NCI-H1930 (cell line): ENCODE measurements at places on chromosomes 16 and 17.

- no peak for DNase-seq
Measured at GRCh38 chr16:51109173-51109572, 41.9 kb downstream of the SALL1 start.

GRCh38 chr16:50948268-50948930 lies 202.7 kb downstream of the SALL1 start:
- no peak for DNase-seq

DNA sequence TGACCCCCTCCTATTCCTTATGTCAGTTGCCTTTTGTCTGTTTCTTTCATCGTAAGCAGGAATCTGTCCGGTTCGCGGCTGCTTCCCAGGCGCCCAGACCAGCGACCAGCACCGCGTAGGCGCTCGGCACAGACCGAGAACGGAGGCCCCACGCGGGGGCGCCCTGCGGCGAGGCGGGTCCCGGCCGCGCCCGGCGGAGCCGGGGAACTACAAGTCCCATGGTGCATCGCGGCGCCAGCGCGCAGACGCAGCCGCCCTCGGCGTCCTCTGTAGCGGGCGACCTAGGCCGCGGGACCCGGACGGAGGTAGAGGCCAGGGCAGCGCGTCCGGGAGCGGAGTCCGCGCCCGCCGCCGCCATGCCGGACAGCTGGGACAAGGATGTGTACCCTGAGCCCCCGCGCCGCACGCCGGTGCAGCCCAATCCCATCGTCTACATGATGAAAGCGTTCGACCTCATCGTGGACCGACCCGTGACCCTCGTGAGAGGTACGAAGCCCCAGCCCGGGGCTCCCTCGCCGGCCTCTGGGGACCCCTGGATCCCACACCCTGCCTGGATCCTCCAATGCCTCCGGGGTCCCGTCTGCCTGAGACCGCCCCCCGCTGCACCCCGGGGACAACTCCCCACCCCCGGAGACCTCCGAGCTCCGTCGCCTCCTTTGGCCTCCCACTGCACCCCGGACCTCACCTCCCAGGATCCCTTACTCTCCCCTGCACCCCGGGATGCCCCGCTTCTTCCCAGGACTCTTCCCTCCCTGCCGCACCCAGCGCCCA lies at the start of gene NDUFB10:
Gene NDUFB10 (plus strand): TSS at position 270 of the 771 bp plus-strand sequence. CDS start 87 bp downstream, at position 357.
- DNase-seq, result peak; percentile 97

DNA sequence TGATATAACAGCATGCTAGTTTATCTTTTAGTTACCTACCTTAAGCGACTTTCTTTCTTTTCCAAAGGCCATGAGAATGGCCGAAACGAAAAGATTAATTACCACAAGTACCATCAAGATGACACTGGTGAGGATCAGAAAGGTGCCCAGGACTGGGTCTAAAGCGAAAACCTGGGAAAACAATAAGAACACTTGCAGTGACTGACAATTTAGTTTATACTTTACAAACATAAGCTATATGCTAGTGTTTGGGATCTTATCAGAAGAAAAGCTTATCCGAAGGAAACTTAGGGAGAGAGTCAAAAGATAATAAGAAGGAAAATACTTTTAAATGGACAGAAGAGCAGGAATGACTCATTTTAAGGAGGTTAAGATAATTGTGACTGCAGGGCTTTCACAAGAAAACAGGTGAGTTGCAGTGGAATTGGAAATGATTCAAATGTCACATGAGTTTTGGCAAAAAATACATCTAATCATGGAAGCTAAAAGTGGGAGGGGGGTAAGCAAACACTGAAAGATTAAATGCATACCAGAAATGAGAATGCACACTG lies 34.8 kb downstream of the IST1 start:
- DNase-seq, result no peak

DNA sequence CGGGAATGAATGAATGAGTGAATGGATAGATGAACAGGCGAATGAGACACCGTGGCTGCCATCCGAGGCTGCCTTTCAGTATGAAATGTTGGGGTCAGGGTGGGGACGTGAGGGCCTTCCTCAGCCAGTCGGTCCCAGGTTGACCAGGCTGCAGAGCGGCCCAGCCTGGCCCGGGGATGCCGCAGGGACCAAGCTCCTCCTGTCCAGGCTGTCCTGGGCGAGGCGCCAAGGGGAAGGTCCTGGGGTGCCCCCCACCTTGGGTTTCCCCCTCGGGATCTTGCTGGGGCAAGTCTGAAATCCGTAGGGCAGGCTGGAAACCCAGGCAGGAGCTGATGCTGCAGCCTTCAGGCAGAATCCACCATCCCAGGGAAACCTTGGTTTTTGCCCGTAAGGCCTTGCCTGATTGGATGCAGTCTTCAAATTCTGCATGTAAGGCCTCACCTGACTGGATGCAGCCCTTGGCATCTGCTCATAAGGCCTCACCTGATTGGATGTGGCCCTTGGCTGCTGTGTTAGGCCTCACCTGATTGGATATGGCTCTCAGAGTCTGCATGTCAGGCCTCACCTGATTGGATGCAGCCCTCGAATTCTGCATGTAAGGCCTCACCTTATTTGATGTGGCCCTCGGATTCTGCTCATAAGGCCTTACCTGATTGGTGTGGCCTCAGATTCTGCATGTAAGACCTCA lies 61.7 kb upstream of the ZNF469 start:
- DNase-seq, result no peak

- DNase-seq, result no peak
Measured at GRCh38 chr16:54126907-54127306, 159.7 kb downstream of the IRX3 start.

DNA sequence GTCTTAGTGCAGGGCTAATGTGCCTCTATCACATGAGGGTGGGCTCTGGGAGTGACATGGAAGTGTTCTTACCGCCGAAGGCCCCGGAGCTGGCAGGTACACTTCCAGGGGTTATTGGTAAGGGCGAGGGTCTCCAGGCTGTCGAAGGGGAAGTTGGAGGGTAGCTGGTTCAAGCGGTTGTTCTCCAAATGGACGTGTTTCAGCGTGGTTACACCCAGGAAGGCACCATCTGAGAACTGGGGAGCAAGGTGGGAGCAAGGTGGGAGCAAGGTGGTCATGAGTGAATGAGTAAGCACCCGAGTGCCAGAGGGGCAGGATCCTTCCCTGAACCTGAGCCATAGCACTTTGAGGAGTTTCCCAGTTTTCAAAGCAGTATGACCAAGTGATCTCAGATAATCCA lies 3.0 kb downstream of the CHAD start:
- DNase-seq, result no peak

- DNase-seq, result no peak
Measured at GRCh38 chr16:76518781-76519180, 241.6 kb downstream of the CNTNAP4 start.

GRCh38 chr17:71145486-71145885 lies 975.3 kb upstream of the SOX9 start:
- DNase-seq, result no peak

DNA sequence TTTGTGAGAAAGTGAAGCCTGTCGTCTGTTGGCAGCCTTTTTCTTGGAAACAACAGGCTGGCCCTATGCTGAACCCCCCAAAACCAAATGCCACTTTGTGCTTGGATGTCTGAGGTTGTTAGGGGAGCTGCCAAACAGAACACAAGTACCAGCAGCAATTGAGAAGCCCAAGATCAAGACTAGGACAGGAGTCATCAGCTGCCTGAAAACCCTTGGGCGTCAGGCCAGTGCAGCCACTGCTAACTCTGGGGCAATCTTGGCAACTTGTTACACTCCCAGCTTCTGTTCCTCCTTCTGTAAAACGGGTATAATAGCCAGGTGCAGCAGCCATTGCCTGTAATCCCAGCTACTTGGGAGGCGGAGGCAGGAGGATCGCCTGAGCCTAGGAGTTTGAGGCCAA lies 9.3 kb upstream of the LRRC59 start:
- no peak for DNase-seq

GRCh38 chr17:82267575-82268379 lies 5.7 kb downstream of the CSNK1D start:
- DNase-seq, result no peak

- no peak for DNase-seq
Measured at GRCh38 chr16:83627996-83628395, 179.8 kb upstream of the HSBP1 start.

DNA sequence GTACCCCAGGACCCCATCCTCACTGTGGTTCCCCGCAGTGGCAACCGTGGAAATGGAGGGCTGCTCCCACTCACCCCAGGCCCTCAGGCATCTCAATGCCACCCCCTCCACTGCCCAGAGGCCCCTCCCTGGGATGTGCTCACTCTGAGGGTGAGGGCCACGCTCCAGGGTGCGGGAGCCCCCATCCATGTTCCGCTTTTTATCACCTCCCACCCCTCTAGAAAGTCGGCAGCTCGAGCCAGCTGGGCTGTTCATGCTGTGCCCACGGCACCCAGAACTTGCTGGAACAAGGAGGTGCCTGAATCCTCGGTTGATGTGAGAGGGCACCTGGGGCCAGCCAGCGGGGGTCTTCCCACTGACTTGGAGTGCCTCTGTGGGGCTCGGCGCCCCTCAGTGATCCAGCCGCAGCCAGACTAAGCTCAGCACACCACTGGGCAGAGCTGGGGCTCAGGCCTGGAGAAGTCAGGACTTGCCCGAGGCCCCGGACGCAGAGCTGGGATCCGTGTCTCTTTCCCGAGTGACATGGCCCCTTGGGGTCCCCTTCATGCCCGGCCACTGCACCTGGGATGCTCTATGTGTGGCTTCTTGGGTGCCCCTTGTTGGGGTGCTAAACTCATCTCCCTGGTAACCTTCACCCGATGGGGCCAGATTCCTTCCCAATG lies 143.1 kb upstream of the GSE1 start:
- DNase-seq, result no peak

DNA sequence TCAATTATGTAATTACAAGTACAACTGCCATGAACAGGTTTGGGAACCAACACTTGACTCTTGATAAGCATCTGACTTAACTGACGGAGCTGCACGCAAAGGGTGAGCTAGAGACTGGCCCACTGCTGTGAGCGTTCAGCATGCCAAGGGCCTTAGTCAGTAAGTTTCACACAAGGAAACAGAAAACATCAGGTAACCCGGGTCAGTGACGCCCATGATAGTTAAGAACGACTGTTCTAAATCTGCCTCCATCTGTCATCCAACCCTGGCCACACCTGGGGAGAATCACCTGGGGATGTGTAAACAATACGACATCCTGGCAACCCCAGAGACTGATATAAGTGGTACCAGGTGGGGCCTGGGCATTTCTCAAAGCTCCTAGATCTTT lies 12.3 kb downstream of the SMIM5 start:
- DNase-seq, result no peak

- no peak for DNase-seq
Measured at GRCh38 chr17:43599835-43600234, 53.7 kb upstream of the ETV4 start.

GRCh38 chr17:36463916-36464764 lies 22.3 kb upstream of the ZNHIT3 start:
- DNase-seq, result no peak

- no peak for DNase-seq
Measured at GRCh38 chr17:18250259-18250658, 8.3 kb downstream of the FLII start.

DNA sequence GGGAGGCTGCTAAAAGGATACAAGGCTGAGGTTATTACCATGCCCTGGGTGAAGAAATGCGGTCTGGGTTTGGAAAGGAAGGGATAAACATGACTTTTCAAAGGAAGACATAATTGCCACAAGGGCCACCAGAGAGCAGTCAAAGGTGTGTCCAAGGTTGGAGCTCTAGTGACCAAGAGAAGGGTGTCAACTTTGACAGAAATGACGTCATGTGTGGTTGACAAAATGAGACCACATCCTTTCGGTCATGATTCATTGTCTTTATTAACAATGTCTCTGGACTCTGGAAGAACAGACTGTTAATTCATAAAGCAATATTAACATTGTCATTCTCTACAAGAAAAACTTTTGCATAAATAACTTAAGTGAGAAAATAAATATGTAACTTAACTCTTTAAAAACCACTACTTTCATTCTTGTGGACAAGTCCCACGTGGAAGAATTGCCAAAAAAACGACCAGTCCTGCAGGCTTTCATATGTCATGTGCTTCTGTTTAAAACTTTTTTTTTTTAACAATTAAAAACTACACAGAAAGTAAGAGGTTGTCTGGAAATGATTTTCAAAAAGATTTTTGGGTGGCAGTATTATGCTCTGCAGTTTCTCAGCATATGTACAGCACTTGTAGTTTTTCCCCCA lies 5.0 kb downstream of the SOST start:
- no peak for DNase-seq

DNA sequence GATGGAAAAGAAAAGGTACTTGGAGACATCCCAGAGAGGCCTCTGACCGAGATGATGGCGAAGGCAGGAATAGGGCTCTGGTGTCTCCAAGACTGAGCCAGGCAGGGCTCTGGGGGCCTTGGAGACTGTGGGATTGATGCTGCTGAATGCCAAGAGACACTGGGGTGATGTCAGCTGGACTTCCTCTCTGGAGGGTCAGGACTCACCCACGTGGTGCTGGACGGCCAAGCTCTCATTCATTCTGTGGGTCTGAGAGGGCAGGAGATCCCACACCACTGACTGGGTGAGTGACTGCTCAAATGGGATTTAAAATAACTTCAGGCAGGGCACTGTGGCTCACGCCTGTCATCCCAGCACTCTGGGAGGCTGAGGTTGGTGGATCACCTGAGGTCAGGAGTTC lies 64.8 kb downstream of the NT5M start:
- DNase-seq, result no peak

- no peak for DNase-seq
Measured at GRCh38 chr17:63775420-63775819, 1.4 kb downstream of the DDX42 start.

GRCh38 chr16:48611329-48612137 lies 1.6 kb upstream of the N4BP1 start:
- no peak for DNase-seq

DNA sequence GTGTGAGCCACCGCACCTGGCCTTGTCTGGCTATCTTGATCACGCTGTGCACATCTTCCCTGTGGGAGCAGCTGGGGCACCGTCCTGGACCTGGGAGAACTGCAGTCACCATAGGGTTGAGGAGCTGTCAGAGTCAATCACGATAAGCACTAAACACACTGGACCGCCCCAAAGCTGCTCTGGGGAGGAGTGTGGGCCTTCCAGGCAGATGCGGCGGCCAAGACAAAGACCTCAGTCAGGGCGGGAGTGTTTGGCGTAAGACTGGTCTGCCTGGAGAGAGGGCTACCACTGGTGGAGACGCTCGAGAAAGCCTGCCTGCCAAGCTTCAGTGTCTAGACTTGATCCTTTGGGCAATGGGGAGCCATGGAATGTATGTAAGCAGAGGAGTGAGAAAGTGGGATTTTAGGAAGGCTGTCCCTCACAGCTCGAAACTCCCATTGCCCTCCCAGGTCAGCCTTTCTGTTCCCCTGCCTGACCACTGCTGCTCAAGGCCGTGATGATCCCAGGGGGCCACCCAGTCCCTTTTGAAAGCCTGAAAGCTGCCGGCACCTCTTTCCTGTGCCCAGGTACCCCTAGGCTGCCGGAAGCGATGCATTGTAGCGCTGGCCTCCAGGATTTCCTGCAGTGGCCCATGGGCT lies 29.3 kb upstream of the CIBAR2 start:
- no peak for DNase-seq

DNA sequence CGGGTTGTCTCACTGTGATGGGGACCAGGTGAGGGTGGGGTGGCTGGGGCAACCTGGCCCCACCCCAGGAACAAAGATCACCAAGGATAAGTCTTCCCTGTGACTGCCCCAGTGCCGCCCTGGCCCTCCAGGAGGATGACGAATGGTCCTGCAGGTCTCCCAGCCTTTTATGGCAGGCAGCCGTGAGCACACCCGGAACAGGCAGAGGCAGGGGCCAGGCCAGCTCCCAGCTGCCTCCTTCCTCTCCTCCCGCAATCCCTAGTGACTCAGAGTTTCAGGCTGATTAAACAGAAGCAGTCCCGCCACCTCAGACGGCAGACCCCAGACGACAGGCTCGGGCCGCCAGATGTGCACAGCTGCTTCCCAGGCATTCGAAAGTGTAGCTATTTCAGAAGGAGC lies 13.3 kb downstream of the JUP start:
- no peak for DNase-seq
